ENCODE measurements at places on chromosomes 7 and 10.
A peak's percentile ranks its signal among the peaks of the same experiment; 100 is the strongest.

GRCh38 chr7:151137076-151137675, 30.3 kb downstream of the GBX1 start:
- DNase-seq = no peak

- peak; percentile 50 for DNase-seq
Measured at GRCh38 chr7:103065667-103066066, 8.9 kb downstream of the FBXL13 start.

GRCh38 chr10:49187950-49188761, at the start of gene TMEM273:
Gene TMEM273, minus strand, starts transcription at chr10:49188391. Its CDS starts 55 bp downstream, at chr10:49188336.
- no peak for DNase-seq

GRCh38 chr7:157785486-157786186, 448.8 kb downstream of the DNAJB6 start:
- no peak for DNase-seq

- DNase-seq = no peak
Measured at GRCh38 chr7:83861-84632, 108.3 kb upstream of the FAM20C start.

- peak; percentile 59 for DNase-seq
Measured at GRCh38 chr7:152674860-152675758, 832 bp downstream of the XRCC2 start.
